ENCODE measurements at places on chromosomes 4 and X. TPM values are rescaled to one million over a fixed set of nuclear protein-coding genes. Genes with fewer than 3 reads are reported as not detected.

DNA sequence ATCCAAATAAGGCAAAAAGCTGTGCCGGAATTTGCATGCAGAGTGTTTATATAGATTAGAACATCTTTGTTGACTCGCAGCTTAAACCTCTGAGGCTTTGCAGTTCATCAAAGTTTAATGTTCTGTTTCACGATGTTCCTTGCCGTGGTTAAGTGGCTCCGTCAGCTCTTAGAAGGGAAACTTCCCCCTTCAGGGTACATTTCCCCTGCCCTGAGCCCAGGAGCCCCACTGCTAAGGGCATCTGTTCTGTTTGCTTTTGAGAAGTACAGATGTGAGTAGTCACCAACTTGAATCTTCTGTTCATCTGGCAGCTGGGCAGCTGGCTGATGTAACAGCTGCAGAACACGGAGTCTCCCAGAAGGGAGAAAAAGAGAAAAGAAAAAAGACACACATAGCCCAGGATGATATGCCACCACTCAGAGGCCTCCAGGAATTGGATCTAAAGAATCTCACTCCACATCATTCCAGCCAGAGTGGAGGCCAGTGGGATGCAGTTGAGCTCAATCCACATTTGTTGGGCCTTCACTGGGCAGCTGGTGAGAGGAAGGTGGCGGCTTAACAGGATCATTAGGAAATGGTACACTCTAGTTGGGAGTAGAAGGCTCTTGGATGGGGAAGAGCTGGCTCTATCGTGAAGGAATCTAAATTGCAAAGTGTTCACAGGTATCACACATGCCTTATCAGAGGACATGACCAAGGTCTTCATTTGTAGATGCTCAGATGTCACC lies 178.7 kb upstream of the RBPJ start:
- DNase-seq, result no peak

- DNase-seq, result no peak
Observed at GRCh38 chr4:152207378-152207720, 328.5 kb downstream of the FBXW7 start.

DNA sequence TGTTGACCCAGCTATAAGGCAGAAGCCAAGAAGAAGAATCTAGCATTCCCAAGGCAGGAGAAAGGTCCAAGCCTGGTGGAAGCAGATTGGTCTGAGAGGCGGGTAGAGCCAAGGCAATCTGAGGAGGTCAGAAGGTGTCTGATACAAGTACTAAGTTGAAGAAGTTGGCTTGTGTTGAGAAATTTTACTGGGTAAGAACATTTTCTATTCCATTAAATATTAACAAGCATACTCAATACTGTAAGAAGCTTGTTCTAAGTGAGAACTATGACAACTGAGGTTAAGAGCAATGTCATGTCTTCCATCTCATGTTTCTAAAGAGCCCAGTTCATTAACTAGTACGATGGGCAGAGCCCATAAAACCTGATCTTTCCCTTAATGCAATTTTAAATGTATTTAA lies 75.0 kb downstream of the FAM13A start:
- DNase-seq, result no peak

DNA sequence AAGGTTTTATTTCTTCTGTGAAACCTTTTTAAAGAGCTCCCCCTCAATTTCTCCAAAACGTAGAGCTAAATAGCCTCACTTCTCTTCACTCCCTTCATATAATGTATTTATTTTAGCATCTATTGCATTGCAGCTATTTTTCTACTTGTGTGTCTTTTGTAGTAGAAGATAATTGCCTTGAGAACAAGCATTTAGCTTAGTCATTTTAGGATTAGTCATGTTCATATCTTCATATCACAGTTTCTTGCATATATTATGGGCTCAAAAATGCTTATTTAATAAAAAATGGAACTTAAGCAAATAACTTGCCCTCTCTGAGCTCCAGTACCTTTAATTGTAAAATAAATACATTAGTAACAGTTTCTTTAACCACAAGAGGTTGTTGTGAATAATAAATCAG lies 72.1 kb upstream of the SPANXC start:
- DNase-seq, result no peak

- no peak for DNase-seq
Observed at GRCh38 chr4:89725268-89725667, 111.7 kb downstream of the SNCA start.

DNA sequence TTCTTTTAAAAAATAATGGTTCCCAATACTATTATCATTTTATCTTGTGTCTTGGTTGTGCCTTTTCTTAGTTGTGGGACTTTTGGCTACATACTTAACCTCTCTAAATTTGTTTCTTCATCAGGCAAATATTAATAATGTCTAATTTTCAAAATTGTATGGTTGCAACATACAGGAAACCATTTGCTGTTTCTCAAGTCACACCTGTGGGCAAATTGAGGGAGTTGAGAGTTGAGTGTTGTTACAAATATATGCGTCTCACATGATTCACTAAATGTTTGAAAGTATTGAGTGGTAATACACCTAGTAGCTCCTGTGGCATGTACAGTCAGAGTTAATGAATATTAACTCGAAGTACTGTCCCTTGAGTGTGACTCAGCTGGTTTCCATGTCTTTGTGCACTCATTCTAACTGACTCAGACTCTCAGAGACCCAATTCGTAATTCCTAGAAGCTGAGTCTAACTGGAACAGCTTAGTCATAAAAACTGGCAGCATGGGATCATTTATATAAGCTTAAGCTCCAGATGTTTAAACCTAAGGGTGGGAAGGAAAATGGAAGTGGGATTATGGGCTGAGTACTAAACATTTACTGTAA lies 802.4 kb downstream of the TRIML1 start:
- DNase-seq, result no peak

- DNase-seq, result no peak
Observed at GRCh38 chrX:140132937-140133336, 167.6 kb upstream of the CXorf66 start.

- DNase-seq, result no peak
Observed at GRCh38 chr4:8681391-8681790, 88.8 kb downstream of the CPZ start.

- no peak for DNase-seq
Observed at GRCh38 chr4:138736362-138736761, 279.2 kb upstream of the NOCT start.

DNA sequence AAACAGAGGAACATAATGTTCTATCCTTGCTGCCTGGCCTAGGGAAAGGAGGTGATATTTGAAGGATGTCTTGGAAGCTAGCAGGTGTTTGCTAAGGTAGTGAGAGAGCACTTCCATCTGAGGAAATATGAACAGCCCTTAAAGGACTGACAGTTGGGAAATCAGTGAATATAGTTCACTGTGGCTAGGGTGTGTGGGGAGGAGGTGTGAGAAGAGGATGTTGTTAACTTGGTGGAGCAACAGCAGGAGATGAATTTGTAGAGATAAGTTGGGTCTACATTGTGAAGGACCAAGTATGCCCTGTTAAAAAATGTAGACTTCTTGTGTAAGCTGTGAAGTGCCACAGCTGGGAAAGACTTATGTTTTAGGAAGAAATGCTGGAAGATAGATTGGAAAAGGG lies 25.5 kb downstream of the TBC1D19 start:
- no peak for DNase-seq

DNA sequence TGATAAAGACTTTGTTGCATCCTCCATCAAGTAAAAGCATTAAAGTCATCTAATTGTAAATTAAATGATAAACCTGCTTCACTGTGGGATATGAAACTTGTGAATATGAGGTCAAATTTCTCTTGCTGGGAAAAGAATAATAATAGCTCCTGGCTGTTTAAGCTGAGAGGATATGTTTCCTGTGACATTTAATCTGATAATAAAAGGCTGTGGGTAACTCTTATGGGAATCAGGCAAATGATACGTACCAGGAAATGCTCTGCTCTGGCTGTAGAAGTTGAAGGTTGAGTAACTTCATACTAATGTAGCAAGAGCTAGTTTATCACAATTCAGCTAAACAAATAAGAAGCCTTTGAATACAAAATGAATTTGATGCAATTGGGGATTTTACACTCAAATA lies 574.6 kb downstream of the RAPGEF2 start:
- no peak for DNase-seq

GRCh38 chrX:48913605-48914366 lies 2.3 kb upstream of the SLC35A2 start:
- no peak for DNase-seq

GRCh38 chrX:16852617-16853179 lies 17.5 kb downstream of the RBBP7 start:
- no peak for DNase-seq

DNA sequence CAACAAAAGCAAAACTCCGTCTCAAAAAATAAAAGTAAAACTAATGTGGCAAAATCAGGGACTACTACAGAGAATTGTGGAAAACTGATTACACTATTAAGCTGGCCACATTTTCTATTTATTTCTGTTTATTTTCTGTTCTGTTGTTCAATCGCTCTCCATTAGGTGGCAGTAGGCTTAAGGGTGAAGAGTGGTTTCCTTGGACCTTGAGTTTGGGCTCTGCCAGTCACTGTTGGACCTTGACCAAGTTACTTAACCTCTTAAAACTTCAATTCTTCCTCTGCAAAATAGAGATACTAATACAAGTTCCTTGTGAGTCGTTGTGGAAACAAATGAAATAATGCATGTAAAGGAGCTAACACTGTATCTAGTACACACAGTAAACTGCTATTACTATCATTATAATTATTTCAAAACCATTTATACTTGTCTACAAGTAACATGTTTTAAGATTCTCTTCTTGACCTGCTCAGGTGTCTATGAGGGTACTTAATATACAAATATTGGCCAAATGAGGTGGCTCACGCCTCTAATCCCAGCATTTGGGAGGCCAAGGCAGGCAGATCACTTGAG lies 15.2 kb downstream of the HSD17B11 start:
- DNase-seq, result no peak

- DNase-seq, result no peak
Observed at GRCh38 chr4:8090744-8091301, 67.8 kb downstream of the ABLIM2 start.

- no peak for DNase-seq
Observed at GRCh38 chrX:119211649-119212014, 24.5 kb upstream of the PGRMC1 start.

GRCh38 chrX:6694977-6695376 lies 160.1 kb upstream of the VCX3A start:
- no peak for DNase-seq

- DNase-seq, result no peak
Observed at GRCh38 chrX:35351212-35351611, 408.6 kb downstream of the FAM47B start.

- DNase-seq, result no peak
Observed at GRCh38 chrX:53445977-53446376, 11.8 kb upstream of the HSD17B10 start.

DNA sequence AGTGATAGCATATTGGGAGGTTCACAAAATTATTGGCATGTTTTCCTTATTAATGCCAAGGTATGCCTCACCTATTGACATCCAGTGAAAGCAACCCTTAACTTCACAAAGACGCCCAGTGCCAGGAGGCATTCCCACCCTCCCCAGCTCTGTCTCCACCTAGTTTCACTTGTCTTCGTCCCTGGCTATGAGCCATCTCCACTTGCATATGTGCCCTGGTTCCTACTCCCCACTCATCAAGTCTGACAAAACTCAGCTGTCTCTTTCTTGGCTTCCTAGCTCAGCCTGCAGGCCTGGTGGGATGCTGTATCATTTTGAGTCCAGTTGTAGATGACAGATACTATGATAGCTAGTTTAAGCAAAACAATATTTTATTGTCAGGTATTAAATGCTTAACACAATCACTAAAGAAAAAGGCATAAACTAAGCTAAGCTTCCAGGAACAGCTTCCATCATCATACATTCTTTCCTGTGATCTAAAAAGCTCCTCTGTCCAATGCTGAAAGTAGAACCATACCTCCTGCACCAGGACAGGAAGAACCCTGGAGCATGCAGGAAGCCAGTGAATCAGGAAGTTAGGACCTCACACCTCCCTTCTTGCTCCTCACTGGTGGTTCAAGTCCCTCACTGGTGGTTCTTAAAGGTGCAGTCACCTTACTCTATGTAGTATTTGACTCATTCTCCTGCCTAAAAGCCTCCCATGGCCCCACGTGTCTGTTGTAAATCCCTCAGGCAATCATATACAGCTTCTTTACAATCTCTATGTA lies 410.3 kb upstream of the RASGEF1B start:
- no peak for DNase-seq

DNA sequence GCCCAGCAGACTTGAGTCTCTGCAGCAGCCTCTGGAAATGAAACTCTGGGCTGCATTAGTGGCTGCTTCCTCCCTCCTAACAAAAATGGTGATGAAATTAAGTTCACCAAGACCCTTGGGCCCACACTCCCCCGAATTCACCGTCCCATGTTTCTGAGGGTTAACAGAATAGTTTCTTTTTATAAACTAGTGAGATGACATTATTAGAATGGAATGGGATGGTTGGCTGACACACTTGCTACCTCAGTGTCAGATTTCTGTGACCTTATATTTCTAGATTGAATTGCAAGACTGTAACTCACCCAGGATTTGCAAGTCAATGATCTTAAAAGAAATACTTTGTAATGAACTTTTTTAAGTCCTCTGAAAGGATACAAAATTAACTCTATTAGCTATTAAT lies 127.1 kb downstream of the SHROOM3 start:
- no peak for DNase-seq

- no peak for DNase-seq
Observed at GRCh38 chr4:7824218-7824617, 115.4 kb downstream of the AFAP1 start.

GRCh38 chr4:15434676-15435075 lies 6.8 kb downstream of the C1QTNF7 start:
- DNase-seq, result no peak

- no peak for DNase-seq
Observed at GRCh38 chr4:150379454-150379853, 202.5 kb upstream of the MAB21L2 start.

- DNase-seq, result no peak
Observed at GRCh38 chrX:150482537-150483206, 85.7 kb upstream of the MTM1 start.

DNA sequence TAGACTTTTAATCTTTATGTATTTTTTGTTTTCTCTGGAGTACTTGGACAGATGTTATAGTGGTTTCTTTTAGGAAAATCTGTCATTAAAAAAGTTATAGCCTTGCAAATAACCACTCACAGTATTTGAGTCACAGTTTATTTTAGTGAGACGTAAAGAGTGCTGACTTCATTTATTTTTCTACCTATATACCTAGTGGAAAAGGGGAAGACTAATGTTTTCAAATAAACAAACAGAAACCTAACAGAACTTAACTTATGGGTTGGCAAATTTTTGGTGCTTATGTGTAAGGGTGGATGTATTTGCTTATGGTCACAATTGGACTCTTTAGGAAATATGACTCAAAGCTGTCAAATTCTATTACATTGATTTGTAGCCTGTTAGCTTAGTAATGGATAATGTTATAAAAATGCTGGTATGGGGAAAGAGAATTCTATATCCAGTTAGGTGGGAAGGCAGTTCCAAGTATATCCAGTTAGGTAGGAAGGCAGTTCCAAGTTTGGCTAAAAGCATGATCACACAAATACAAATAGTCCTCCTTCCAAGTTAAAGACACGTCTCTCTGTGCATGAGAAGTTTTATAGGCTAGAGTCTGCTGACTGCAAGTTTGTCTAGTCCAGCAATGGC lies 61.9 kb downstream of the SLC9A6 start:
- no peak for DNase-seq

PLP1 gene
- 6.2 TPM for total RNA-seq

ACSL1 gene
- 69.2 TPM for total RNA-seq

COL25A1 gene
- total RNA-seq, result 0.38 TPM

RBM47 gene
- 153 TPM for total RNA-seq

CHRDL1 gene
- 64.3 TPM for total RNA-seq

CXorf49 gene
- total RNA-seq, result not detected

MAGEC1 gene
- total RNA-seq, result not detected

F8A3 gene
- 7.1 TPM for total RNA-seq

CTSO gene
- total RNA-seq, result 9.8 TPM

AMBN gene
- not detected for total RNA-seq

CT55 gene
- not detected for total RNA-seq

FAM9A gene
- total RNA-seq, result not detected

NONO gene
- total RNA-seq, result 227 TPM

RFC1 gene
- 19.8 TPM for total RNA-seq

FGG gene
- total RNA-seq, result not detected

SPATA18 gene
- 5.4 TPM for total RNA-seq

Data from esophagus squamous epithelium (tissue), 5 donors.